ENCODE measurements at places on chromosomes 3 and 15. TPM values are rescaled to one million over a fixed set of nuclear protein-coding genes. Genes with fewer than 3 reads are reported as not detected.

DNA sequence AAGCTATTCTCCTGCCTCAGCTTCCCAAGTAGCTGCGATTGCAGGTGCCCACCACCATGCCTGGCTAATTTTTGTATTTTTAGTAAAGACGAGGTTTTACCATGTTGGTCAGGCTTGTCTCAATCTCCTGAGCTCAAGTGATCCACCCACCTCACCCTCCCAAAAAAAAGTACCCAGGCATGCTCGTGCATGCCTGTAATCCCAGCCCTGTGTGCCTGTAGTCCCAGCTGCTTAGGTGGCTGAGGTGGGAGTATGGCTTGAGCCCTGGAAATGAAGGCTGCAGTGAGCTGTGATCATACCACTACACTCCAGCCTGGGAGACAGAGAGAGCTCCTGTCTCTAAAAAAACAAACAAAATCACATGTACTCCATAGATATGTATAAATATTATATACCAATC lies 176.5 kb downstream of the SOX2 start:
- DNase-seq: no peak

DNA sequence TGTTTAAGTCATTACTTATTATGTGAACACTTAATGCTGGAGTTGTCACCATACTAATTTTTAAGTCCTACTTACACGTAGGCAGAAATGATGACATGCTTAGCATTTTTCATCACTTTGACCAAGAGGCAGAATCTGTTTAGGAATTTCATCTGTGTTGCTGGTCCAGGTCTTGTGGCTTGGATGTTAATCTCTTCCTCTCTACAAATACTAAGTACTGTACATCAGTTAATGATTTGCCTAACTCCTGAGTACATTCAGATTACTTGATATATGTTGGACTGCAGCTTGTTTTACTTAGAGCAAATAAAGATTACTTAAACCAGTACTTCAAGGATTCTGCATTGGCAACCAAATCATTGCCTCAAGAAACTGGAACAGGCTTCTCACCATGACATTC lies 8.6 kb downstream of the SNRK start:
- DNase-seq: no peak

- no peak for DNase-seq
Measured at GRCh38 chr15:64024172-64025050, 21.9 kb downstream of the DAPK2 start.

GRCh38 chr3:109702252-109702651 lies 364.9 kb upstream of the DPPA4 start:
- DNase-seq: peak; percentile 86

- DNase-seq: no peak
Measured at GRCh38 chr15:28876131-28876844, 9.5 kb upstream of the APBA2 start.

DNA sequence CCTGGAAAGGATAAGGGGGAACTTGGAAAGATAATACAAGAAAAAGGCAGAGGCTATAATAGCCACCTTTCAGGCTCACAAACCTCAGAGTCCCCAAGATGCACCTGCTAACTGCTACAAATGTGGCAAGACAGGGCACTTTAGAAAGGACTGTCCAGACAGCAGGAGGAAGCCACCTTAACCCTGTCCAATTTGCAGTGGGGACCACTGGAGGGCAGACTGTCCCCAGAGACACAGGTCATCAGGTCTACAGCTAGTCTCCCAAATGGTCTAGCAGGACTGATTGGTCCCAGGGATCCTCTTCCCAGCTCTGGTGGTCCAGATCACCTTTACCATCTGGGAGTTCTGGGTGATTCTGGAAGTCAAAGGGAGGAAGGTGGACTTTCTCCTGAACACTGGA lies 882.5 kb upstream of the GBE1 start:
- no peak for DNase-seq

- peak; percentile 13 for DNase-seq
Measured at GRCh38 chr3:184874709-184875644, 63.0 kb downstream of the VPS8 start.

DNA sequence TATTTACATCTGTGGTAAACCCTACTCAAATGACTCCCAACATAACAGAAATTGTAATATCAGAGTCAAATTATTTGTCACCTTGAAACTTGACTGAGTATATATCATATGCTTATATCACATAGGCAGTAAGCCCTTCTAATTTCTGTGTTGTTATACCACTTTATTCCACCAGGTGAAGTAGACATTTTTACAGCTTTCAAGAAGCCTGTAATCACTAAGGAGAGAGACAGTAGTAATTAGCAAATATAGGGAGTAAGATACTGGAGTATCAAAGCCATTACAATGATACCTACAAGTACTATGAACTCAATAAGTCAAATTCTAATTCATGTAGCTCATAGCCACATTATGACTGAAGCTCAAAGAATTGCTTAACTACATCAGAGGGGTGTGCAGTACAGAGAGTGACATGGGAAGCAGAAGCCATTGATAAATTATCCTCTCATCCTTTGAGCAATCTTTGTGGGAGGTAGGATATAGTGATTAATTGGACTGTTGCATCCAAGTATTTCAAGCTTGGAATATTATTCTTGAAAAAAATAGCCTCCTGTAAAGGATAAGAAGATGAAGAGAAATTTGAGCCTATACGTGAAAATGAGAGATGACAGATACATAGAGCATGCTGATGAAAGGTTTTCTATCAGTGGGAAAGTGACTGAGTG lies 1005.9 kb downstream of the ZPLD1 start:
- DNase-seq: peak; percentile 1

- DNase-seq: no peak
Measured at GRCh38 chr3:50930371-50931208, 255.9 kb downstream of the DOCK3 start.

- DNase-seq: peak; percentile 82
Measured at GRCh38 chr3:106542101-106542769, 673.4 kb upstream of the CBLB start.

- no peak for DNase-seq
Measured at GRCh38 chr3:154123906-154124305, 2.7 kb downstream of the ARHGEF26 start.

DNA sequence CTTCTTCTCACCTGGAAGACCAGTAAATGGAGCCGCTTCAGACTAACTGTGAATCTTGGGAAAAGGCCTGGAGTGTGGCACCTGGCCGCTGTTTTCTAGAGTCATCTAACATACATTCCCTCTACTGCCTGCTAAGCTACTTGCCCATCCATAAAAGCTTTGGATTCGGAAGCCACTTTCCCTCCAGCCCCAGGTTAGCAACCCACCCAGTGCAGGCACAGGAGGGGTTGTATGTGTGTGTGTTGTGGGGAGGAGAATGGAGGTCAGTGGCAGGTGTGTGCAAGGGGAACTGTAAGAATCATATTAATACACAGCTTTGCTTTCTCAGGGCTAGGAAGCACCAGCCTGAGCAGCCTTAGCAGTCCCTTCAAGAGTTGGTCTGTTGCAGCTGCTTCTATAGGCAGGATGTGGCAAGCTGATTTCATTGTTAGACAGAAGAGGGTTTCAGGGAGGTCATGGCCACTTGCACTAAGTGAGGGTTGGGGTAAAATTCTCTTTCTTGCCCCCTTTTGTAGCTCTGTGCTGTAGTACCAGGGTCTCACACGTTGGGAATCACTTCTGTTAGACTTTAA lies 8.9 kb downstream of the NSUN3 start:
- DNase-seq: no peak

DNA sequence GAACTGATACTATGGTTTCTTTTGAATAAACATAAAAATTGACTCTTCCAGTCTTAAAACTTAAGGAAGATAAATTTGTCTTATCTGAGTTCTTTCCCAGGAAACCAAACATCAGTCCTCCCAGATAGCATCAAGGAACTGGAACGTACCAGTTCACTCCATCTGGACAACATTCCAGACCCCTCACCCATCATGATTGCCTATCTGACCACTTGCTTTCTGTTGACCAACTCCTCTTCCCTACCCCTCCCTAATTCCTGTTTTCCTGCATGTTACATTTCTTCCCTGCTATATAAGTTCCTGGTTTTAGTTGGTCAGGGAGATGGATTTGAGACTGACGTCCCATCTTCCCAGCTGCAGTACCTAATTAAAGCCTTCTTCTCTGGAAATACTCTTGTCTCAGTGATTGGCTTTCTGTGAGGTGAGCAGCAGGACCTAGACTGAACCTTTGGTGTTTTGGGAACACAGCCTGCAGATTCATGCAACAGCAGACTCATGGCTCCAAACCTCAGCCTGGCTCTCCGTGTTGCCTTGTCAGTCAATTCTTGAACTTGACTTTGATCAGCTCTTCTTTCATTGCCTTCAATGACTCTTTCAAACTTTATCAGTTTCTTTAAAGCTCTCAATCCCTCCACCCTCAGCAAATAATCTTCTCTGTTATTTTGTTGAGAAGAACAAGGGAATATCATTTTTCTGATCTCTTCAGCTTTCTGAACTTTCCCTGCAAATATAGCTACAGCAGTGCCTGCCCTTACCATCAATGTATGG lies 123.6 kb downstream of the RPL22L1 start:
- no peak for DNase-seq

DNA sequence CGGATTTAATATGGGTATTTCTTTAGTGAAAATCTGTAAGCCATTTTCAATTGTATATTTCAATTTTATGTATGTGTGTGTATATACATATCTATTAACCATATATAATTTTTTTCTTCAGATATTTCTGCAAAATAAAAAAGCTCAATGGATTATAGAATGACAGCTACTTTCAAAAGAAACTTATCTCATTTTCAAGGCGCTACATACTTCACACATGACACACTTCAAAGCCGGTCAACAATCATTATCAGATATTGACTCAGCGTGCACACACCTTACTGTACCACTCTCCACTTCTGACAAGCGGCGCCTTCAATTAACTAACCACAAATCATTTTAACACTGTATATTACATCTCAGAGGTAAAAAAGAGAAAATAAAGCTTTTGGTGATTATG lies 39.6 kb downstream of the ATP13A3 start:
- DNase-seq: no peak

GRCh38 chr3:12620305-12620704 lies 43.6 kb downstream of the RAF1 start:
- DNase-seq: no peak

DNA sequence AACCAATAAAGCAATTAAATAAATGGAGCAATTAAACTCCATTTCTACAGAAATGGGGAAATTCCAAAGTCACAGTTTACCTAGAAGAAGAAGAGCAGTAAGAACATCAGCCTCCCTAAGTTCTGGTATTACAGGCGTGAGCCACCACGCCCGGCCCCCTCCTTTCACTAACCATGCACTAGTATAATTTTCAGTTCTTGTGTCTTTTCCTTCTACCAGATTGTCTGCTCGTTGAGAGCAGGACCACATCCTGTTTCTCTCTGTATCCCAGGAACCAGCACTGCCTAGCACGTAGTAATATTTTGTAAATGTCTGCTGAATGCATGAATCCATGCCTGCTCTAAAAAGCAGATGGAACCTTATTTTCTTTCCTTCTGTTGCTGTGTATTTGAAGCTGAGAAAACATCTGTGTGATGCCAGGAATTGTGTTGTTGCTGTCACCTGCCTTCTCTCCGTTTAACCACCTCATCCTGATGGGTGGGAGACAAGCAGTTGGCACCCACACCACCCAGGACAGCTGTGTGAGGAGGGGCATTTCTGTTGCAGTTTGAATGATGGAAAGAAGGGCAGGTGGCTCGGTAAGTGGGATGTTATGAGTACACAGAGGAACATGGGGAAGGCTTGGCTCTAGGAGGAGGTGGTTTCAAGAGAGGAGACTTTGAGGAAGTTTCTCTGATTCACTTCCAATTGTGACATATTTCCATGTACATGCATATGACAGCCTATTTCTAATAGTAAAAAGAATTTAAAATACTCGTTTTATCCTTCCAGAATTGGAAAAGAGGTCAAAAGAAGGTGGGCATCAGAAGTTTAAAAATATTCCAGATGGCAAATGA lies 30.1 kb downstream of the PXYLP1 start:
- DNase-seq: no peak

- no peak for DNase-seq
Measured at GRCh38 chr3:114308830-114309229, 15.0 kb downstream of the TIGIT start.

- DNase-seq: no peak
Measured at GRCh38 chr3:37229740-37230139, 55.4 kb upstream of the LRRFIP2 start.

- no peak for DNase-seq
Measured at GRCh38 chr15:39058351-39059131, 493.9 kb upstream of the RASGRP1 start.

GRCh38 chr3:30712991-30713390 lies 106.6 kb downstream of the TGFBR2 start:
- DNase-seq: no peak

DNA sequence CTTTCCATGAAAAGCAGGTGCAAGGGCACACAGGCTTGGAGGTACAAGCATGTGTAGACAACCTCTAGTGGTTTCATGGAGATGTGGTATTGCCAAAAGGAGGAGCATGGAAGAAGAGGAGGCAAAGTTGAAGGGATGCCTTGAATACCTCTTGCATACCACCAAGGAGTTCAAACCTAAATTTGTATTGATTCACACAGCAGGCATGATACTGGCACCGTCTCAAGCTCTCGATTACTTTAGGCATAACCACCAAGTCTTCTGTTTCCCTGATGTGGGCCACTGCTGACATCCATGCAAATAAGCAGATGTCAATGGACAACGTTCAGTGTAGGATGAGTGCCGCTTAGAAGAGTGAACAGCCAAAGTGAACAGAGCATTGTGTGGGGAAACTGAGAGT lies 87.1 kb downstream of the SCN11A start:
- no peak for DNase-seq

GRCh38 chr3:17945018-17945798 lies 202.8 kb upstream of the TBC1D5 start:
- DNase-seq: no peak

DNA sequence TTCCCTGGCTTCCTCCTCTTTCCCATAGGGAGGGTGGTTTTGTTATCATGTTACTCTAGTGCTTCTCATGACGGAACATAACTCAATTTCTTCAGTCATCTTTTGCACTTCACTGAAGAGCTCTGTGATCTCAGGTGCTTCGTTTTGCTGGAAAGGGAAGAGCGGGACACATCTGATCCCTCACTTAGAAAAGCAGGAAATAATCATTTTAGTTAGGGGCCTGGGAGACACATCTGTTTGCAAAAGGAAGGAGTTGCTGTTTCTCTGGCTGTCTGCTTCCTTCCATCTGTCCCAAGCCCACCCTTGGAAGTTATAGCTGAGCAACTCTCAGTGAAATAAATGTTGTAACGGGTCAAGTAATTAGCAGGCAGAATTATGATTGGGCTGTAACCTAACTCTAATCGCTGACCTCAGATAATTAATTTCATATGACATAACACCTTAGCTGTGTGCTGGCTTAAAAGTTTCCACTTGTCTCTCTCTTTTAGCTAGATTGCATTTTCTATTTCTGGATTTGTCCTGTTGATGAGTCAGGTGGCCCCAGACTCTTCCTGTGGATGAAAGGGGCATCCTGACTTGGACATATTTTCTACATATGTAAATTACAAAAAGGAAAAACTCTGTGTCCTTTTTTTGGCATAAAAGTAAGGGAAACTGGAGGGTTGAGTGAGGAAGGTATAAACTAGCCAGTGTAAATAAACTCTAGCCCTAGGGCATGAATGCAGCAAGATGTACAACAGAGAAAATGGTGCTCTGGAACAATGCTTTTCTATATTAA lies 11.0 kb upstream of the FILIP1L start:
- no peak for DNase-seq

Gene C3orf33
- total RNA-seq: 3.4 TPM

Gene ZBTB47
- 28.9 TPM for total RNA-seq

Gene PYGO1
- total RNA-seq: 10.5 TPM

Gene PLSCR2
- total RNA-seq: not detected

Gene TIPARP
- total RNA-seq: 89.9 TPM

Gene LRRC31
- total RNA-seq: not detected

Gene GOLGA8Q
- total RNA-seq: 0.77 TPM

Gene ADAMTS17
- total RNA-seq: 0.11 TPM

Gene LRRC49
- 4.9 TPM for total RNA-seq

Gene COL7A1
- 14.2 TPM for total RNA-seq

Gene INKA1
- total RNA-seq: 4.7 TPM

Gene FAN1
- total RNA-seq: 23.2 TPM

Gene ITGA11
- total RNA-seq: 22.0 TPM

Measured in LHCN-M2 (cell line).